Stimulated activated CD4-positive, alpha-beta T cell treated with anti-CD3 and anti-CD28 coated beads, Interleukin-12 subunit alpha, Interleukin-12 subunit beta, amount 100 ng/mL, for 24 hours (primary cell): ENCODE measurements at places on chromosomes 16 and 17.

DNA sequence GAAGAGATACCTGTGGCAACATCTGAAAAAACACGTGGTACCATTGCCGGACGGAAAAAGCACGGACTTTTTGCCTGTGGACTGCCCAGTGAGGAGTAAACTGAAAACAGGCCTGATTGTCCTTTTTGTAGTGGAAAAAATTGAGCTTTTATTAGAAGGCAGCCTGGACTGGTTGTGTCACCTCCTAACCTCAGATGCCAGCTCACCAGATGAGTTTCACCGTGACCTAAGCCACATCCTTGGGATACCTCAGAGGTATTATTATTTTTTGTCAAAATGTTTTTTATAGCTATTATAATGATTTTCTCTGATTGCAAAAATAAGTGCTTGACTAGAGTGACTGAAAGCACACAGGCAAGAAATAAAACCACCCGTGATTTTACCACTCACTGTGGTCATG, 34.9 kb downstream of the RNF213 start:
- no peak for DNase-seq

- DNase-seq = no peak
Observed at GRCh38 chr16:69286941-69287713, 24.0 kb upstream of the VPS4A start.

- DNase-seq = no peak
Observed at GRCh38 chr16:67649494-67649931, 4.6 kb downstream of the CARMIL2 start.

DNA sequence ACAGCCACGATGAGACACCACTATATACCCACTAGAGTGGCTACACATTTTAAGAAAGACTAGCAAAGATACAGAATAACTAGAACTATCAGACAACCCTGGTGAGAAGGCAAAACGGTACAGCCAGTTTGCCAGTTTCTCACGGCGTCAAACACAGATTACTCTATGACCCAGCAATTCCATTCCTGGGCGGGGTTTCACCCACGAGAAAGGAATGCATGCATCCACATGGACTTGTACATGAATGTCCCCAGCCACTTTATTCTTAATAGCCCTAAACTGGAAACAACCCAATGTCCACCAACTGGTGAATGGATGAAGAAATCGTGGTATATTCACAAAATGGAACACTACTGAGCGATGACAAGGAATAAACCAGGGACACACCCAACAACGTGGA, 74.5 kb downstream of the MYH10 start:
- no peak for DNase-seq

GRCh38 chr17:79457889-79458288, 153.0 kb downstream of the RBFOX3 start:
- DNase-seq = no peak

- no peak for DNase-seq
Observed at GRCh38 chr16:74556375-74556922, 50.5 kb downstream of the GLG1 start.

DNA sequence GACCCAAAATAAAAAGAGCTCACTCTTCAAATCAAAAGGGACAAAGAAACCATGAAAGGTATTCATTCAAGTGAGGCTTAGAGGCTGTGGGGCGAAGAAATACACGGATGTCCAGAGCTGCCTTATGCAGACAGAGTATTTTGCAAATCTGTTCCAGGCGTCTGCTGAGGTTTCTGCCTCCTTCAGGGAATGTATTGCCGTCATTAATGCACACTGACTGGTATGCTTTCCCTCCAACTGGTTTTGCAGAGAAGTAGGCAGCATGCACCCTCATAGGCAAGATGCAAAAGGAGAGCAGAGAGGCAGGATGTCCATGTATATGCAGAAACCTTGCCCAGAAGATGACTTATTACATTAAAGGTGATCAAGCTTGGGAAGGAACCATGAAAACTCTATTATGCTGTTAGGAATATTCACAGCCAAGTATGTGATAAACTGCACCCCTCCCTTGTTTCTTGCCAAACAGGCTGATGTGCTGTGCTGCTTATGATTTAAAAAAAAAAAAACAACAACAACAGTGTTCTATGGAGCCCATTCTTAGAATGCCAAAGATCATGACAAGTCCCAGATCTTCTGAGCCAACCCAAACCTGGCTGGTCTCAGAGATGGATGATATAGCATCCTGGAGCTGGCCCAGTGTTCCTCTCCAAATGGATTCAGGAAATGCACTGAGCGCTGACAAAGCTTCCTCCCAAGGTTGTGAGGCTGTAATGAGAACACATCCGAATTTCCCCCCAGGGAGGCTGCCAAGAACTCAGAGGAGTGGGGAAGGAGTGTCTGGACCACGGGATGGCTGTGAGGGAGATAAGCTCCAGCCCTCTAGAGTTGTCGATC, 77.6 kb upstream of the HLF start:
- DNase-seq = no peak

DNA sequence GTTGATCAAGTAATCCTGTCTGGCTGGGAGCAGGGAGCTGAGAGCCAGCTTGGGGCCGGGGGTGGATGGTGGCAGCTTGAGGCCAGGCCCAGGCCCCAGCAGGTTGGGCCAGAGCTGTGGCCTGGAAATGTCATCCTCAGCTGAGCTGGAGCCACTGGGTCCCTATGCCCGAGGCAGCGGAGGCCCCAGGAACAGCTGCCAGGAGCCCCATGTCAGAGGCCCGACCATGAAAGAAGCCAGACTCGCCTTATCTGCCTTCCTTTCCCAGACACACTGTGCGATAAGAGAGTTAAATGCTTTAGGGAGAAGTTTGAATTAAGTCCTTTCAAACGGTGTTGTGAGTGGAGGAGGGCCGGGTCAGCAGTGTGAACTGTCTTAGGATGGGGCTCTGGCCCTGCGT, 3.5 kb downstream of the SMTNL2 start:
- DNase-seq = no peak

- no peak for DNase-seq
Observed at GRCh38 chr16:81565321-81566028, 120.9 kb downstream of the CMIP start.

GRCh38 chr17:48616717-48617470, 1.8 kb upstream of the HOXB8 start:
- DNase-seq = no peak

DNA sequence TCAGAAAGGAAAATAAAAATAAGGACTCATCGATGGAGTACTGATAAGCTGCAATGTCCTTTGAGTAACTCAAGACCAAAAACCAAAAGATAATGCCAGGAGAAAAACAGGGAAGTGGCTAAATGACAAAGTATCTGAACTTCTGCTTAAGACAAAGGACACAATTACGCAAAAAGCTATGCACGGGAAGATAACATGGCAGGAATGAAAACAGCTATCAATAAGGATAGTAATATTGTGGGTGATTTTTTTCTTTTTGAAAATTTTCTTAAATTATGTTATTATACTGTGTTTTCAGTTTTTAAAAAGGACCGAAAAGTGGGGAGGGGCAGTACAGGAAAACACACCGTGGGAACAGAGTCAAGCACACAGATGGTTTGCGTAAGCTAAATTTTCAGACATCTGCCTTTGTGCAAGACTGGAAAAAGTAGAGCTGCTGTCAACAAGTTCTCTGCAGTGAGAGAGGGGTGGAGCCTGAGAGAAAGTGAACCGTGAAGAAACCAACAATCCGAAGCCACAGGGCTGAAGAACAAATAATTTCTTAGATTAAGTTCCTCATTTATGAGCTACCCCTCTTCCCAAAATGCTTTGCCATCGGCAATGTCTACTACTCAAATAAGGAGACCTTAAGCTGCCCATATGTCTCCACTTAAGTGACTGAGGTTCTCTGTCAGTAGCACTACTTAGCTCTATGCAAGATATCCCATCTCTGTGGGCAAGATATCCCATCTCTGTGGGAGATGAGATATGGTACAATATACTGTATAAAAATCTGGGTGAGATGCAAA, 99.9 kb upstream of the CORO6 start:
- DNase-seq = no peak

DNA sequence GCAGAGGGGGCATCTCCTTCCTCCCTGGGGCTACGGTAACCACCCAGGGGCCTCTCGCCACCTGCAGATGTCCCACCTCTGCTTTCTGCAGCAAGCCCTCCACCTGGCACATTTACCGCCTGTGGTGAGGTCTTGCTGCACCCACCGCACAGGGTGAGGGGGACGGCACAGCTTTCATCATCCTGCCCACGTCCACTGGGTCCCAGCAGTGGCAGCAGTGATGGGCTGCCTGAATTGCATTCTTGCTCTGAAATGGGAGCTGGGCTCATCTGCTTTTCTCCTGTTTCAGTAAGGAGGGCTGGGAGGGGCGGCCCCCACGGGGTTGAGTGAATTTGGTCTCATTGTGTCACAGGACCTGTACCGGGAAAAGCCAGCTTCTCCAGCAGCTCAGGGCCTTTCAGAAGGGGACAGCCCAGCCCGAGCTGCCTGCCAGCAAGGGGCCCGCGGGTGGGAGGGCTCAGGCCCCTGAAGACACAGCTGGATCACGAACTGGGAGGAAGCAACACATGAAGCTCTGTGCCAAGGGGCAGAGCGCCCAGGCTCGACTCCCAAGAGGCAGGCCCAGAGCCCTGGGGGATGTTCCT, 12.7 kb downstream of the DNAAF8 start:
- DNase-seq = no peak

DNA sequence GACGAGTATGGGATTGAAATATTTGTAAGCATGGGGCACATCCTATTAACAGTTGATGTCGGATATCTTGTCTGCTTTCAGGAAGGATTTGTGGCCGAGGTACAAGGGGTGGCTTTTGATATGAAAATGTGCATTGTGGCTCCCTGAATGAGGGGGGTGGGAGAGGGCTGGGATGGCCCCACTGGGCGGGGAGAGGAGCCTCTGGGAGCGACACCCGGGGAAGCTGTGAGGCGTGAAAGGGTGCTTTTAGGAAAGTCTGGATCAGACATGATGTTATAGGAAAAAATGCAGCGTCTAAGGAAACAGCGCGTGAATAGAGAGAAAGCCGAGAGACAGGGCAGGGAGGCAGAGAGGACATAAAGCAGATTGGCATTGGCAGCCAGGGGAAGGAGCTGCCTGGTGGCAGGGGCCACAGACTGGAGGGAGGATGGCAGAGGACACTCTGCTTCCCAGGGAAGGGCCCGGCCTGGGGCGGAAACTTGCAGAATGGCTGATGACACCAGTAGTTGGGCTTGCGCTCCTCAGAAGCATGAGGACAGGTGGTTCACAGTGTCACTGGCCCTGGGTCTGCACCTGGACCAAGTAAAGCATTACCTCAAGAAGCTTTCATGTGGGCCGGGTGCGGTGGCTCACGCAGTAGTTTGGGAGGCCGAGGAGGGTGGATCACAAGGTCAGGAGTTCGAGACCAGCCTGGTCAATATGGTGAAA, 95.7 kb downstream of the NTN1 start:
- no peak for DNase-seq

GRCh38 chr17:21149621-21150020, 22.9 kb downstream of the DHRS7B start:
- no peak for DNase-seq

- DNase-seq = no peak
Observed at GRCh38 chr17:227946-228615, 46.6 kb upstream of the DOC2B start.

DNA sequence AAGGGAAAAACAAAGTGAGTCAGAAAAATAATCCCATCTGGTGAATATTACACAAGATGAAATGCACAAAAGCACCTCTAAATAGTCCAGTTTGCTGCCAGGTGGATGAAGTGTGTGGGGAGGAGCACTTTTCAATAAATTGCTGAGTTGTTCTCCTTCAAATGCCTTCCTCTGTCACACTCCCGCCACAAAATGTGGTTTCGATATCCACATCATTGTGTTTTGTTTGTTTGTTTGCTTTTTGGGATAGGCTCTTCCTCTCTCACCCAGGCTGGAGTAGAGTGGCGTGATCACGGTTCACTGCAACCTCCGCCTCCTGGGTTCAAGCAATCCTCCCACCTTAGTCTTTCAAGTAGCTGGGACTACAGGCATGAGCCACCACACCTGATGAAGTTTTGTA, 24.6 kb upstream of the SHISA9 start:
- no peak for DNase-seq

GRCh38 chr16:49838441-49839016, 17.4 kb downstream of the ZNF423 start:
- no peak for DNase-seq

- no peak for DNase-seq
Observed at GRCh38 chr16:89540557-89540956, 19.9 kb upstream of the RPL13 start.

DNA sequence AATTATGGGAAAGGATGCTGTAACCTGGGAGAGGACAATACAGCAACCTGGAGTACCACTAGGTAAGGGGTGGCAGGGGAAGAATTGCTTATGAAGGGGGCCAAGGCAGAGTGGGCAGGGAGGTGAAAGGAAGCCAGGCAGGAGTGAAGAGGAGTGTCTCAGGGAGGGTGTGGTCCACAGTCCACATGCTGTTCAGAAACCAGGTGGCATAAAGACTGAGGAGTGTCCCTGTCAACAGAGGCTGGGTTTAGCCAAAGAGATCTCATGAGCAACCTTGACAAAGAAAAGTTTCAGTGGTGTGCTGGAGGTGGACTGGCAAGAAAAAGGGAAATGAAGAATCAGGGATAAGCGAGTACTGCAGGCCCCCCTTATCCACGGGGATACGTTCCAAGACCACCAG, 88.4 kb downstream of the SPACA3 start:
- no peak for DNase-seq

DNA sequence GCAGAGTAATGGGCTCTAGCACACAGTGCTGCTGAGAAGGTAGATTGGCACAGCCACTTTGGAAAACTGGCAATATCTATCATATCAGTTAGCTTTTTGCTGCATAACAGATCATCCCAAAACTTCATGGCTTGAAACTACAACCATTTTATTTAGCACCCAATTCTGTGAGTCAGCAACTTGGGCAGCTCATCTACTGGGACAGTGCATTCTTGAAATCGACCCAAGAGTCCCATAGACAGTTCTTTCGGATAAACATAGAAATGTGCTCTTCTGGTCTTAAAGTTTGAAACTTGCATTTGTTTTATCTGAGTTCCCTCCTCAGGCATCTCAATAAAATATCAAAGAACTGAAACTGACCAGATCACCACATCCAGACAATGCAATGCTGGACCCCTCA, 76.7 kb downstream of the CEP112 start:
- DNase-seq = no peak

DNA sequence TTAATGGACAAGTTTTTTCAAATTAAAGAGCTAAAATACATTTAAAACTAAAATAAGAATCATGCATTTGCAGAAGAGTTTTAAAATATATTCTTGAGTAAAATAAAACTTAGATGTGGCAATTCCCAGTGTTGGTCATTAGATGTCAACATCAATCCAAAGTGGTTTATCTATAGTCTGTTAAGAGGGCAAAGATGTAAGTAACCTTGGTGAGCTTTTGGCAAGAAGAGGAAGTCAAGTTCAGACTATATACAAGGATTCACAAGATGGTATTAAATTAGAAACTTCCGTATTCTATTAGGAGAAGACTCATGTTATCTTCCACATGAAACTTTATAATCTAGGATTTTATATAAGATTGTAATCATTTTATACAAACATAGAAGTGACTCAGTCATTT, 73.1 kb downstream of the CEP95 start:
- no peak for DNase-seq
